ENCODE measurements at places on chromosomes 2 and 18. TPM values are rescaled to one million over a fixed set of nuclear protein-coding genes. Genes with fewer than 3 reads are reported as not detected.
A peak's percentile ranks its signal among the peaks of the same experiment; 100 is the strongest.

DNA sequence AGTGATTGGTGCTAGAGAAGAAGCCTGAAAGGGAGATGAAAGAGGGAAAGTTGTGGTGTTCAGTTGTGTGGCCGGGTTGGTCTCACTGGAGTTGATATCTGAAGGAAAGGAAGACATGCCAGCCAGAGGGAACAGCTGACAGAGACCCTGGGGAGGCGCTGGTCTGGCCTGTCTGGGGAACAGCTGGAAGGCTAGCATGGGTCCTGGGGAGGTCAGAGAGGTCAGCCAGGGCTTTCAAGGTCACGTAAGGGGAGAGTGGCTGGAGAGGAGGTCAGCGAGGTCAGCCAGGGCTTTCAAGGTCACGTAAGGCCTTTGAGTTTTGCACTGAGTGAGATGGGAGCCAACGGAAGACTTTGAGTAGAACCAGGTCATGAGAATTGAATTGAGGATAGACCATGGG, 11.0 kb downstream of the DYSF start:
- DNase-seq: peak; percentile 30

Gene CRYGB
- 0.30 TPM for polyA plus RNA-seq

- no peak for DNase-seq
These were observed 127.3 kb downstream of the MGAT5 start for GRCh38 chr2:134381141-134381540.

GRCh38 chr2:151560289-151560688, 150.6 kb downstream of the RIF1 start:
- no peak for DNase-seq

DNA sequence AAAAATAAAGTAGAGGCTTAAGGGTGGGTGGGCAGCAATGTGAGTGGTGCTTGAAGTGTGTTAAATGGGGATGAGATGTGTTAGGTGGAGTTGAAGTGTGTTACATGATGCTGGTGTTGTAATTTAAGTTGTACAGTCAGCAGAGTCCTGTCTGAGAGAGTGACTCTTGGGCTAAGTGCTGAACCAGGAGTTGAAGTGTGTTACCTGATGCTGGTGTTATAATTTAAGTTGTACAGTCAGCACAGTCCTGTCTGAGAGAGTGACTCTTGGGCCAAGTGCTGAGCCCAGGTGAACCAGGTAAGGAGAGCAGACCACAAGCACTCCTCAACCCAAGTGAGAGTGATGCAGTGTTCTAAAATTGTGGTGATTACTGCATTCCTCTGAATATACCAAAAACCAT, 40.6 kb downstream of the LCLAT1 start:
- DNase-seq: no peak

- no peak for DNase-seq
These were observed 680.4 kb downstream of the TDRD15 start for GRCh38 chr2:21804151-21804550.

DNA sequence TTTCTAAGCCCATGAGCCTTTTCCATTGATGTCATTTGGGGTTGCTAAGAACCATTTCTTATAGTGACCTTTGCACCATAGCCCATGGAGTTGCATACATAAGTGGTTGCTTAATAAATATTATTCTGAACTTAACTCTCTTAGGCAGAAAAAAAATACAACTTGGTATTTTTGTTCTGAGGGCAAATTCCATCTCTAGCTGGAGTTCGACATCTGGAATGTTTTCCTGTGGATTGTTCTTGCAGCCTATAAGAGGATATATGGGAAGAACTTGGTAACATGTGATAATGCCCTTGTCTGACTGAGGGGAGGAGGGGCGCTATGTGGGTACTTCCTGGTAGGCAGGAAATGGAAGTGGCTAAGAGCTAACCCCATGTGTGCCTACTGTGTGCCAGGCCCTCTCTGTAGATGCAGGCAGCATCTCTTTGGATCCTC, 20.7 kb downstream of the IGFBP2 start:
- DNase-seq: no peak

Gene RFX8
- 0.57 TPM for polyA plus RNA-seq

- no peak for DNase-seq
These were observed 80.5 kb upstream of the FRZB start for GRCh38 chr2:182946958-182947369.

Gene ANKRD36B
- polyA plus RNA-seq: 1.4 TPM
